NCI-H1092 (cell line): ENCODE measurements at places on chromosomes 5 and 9.

DNA sequence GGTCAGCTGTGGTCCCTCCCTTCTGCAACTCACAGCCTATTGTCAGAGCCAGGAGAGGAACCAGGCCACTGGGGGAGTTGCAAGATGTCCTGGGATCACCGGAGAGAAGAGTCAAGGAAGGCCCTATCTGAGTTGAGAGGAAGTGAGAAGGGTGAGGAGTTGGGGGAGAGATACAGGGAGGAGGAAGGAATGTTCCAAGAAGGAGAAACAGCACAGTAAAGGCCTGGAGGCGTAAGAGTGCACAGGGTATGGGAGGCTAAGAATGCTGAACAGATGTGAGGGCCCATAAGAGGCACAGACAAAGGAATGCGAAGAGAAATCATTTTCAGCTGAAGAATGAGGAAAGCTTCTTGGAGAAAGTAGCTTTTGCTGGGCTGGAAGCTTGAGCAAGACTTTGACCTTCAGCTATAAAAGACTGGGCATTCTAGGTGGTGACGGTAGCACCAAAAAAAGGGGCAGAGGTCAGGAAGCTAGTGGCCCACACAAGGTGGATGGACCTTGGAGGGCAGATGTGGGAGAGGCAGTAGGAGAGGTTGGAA, 21.6 kb upstream of the CSF1R start:
- no peak for DNase-seq

DNA sequence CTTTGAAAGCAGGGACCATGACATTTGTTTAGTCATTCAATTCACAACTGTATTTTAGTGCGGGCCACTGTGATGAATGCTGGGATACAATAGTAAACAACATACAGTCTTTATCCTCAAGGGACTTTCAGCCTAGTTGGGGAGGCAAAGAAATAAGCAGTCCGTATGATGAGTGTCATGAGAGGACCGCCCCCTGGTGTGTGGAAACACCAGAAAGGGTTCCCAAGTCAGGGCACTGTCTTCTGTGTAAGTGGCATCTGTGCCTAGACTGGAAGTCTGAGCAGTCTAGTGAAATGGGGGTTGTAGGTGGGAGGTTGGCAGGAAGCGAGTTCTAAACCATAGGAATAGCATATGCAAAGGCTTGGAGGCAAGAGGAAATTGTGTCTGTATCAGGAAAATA, 6.8 kb downstream of the C9orf43 start:
- DNase-seq: no peak

DNA sequence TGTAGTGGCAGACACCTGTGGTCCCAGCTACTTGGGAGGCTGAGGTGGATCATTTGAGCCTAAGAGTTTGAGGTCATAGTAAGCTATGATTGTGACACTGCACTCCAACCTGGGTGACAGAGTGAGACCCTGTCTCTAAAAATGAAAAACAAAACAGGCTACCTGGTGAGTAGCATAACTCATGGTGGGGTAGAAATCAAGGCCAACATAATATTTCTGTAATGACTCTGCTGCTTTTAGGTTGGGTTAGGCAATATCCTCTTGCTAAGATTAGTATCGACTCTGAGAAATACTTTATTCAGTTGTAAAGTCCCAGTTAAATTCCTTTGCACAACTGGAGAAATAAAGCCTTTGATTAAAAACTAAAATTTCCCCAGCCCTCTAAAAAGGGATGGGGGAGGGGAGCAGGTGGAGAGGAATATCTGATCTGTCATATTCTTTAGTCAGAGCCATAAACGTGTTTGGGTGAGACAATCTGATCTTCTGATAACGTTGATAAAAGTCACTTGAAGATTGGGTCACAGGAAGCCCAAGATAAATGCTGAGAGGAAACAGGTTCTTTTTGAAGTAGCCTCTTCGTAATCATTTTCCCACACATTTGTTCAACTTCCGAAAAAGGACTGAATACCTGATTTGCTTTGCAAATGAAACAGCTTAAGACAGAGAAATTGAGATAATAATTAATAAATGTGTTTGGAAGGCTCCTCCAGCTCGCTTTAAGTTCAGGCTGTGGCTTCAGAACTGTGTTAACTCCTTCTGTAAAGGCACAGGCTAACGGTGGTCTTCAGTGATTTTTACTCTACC, 14.9 kb downstream of the IL4 start:
- DNase-seq: no peak

DNA sequence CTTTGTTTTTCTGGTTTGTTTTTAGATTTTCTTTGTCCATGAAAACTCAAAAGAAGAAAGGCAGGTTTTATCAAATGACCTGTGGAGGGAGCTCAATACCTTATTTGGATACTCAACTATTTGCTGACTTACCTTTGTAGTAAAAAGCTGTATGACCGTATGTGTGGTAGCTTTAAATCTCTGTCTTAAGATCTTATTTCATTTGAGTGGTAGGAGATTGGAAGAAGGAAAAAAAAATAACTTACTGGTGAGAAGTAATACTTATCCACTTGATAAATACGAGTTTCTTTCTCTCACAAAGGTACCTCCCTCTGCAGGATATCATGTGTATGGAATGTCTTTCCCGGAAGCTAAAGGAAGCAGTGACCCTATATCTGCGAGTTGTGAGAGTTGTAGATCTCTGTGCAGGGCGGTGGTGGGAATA, 15.0 kb downstream of the FBXO38 start:
- DNase-seq: no peak

GRCh38 chr9:23581931-23582330, 244.1 kb downstream of the ELAVL2 start:
- no peak for DNase-seq

GRCh38 chr9:97462159-97462558, 39.3 kb upstream of the TMOD1 start:
- DNase-seq: no peak
